ENCODE measurements at places on chromosomes 2 and 18.

GRCh38 chr2:126921066-126921465, 22.4 kb downstream of the TEX51 start:
- DNase-seq: no peak

DNA sequence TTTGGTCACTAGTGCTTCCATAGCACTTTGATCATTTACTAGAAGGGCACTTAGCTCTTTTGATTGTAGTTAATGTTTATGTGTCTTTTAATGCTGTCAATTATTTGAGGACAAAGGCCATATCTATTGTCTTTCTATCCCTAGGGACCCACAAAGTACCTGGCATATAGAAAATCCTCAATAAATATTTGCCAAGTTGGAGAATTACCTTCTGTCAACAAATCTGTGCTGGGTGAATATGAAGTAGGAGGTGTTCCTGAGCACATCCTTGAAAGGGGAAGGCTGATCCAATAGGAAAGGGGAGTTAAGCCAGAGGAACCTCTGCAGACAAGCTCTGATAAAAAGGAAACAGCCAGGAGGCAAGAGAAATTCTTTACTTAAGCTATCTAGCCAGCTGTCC, 8.2 kb downstream of the DPP4 start:
- no peak for DNase-seq

DNA sequence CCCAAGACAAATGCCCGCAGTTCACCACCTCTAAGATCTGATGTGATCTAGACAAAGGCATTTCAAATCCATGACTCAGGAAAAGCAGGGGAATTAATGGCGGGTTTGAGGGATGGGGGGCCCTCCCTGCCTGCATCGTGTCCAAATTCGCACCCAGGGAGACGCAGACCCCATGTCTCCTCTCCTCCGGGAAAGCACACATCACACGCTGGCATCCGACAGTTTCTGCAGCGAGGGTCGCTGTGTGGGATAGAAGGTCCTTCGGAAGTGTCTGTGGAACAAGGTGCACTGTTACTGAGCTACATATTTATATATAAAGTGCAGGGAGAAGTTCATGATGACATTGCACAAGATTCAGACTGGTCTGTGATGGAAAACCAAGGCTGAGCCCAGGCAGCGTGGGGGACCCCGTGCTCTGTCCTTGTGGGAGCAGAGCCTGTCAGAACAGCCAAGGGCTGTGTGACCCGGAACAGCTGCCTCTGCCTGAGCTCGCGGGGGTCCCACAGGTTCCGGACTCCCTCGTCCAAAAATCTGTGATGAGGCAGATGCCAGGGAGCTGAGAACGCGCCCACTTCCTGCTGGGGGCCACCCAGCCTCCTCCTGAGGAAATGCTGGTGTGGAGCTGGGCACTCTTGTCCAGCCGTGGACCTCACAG, 82.3 kb upstream of the CTDP1 start:
- no peak for DNase-seq

GRCh38 chr18:24538414-24539264, 78.2 kb downstream of the HRH4 start:
- no peak for DNase-seq

- peak; percentile 4 for DNase-seq
Observed at GRCh38 chr2:15251753-15252152, 309.4 kb downstream of the NBAS start.

GRCh38 chr2:230224458-230224857, 1.1 kb upstream of the SP140 start:
- DNase-seq: peak; percentile 39

- no peak for DNase-seq
Observed at GRCh38 chr2:112995346-112995920, 9.8 kb upstream of the IL36A start.

DNA sequence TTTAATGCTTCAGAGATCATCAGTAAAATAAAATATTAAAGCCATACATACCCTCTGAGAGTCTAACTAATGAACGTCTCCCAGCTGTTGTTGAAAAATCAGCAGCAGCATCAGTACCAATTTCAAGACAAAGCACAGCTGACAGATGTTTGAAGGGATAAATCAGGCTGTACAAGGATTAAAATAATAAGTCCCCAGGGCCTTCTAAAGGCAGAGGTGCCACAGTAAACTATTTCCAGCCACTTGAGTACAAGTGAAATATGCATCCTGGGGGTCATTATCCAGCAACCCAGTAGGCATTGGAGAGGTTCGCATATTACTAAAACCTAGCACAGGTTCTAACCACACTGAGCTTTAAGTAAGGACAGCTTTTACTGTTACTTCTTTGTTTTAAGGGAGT, 76.9 kb downstream of the NXPH2 start:
- DNase-seq: no peak

DNA sequence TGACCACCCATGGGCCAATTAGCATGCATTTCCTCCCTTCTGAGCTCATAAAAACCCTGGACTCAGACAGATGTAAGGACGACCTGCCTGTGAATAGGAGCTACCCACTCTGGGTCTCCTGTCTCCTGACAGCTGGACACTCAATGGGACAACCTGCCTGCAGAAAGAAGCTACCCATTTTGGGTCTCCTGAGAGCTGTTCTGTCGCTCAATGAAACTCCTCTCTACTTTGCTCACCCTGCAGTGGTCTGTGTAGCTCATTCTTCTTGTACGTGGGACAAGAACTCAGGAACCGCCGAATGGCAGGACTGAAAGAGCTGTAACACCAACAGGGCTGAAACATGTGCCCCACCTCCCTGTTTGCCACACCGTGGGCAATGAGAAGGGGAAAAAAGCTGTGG, 60.3 kb upstream of the DYNC1I2 start:
- DNase-seq: no peak

DNA sequence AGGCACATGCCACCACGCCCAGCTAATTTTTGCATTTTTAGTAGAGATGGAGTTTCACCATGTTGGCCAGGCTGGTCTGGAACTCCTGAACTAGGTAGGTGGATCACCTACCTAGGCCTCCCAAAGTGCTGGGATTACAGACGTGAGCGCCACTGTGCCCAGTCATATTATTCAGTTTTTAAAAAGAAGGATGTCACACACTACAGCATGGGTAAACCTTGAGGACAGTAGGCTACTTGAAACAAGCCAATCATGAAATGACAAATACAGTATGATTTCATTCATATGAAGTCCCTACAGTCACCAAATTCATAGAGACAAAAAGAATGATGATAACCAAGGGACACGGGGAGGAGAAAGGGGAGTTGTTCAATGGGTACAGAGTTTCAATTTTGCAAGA, 31.1 kb upstream of the ARHGEF4 start:
- DNase-seq: no peak

- peak; percentile 80 for DNase-seq
Observed at GRCh38 chr18:45825258-45826044, at the start of gene SIGLEC15. Gene SIGLEC15 (plus strand): TSS chr18:45825675. CDS start chr18:45825729, 54 bp downstream.

DNA sequence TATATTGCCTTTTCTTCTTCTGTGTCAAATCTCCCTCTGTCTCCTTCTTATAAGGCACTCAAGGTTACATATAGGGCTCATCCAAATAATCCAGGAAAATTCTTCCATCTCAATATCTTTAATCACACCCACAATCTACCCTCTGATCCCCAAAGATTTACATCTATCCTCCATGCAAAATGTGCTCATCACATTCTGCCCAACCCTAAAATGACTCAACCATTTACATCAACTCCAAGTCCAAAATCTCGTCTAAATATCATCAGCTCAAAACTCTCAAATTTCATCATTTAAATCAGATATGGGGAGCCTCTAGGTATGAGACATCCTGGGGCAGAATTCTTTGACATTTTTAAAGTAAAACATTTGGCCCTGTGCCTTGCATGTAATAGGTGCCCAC, 1349.8 kb downstream of the SUCLG1 start:
- no peak for DNase-seq

- no peak for DNase-seq
Observed at GRCh38 chr18:73790587-73790986, 357.0 kb downstream of the FBXO15 start.

- no peak for DNase-seq
Observed at GRCh38 chr2:75751824-75752468, 41.2 kb upstream of the GCFC2 start.

DNA sequence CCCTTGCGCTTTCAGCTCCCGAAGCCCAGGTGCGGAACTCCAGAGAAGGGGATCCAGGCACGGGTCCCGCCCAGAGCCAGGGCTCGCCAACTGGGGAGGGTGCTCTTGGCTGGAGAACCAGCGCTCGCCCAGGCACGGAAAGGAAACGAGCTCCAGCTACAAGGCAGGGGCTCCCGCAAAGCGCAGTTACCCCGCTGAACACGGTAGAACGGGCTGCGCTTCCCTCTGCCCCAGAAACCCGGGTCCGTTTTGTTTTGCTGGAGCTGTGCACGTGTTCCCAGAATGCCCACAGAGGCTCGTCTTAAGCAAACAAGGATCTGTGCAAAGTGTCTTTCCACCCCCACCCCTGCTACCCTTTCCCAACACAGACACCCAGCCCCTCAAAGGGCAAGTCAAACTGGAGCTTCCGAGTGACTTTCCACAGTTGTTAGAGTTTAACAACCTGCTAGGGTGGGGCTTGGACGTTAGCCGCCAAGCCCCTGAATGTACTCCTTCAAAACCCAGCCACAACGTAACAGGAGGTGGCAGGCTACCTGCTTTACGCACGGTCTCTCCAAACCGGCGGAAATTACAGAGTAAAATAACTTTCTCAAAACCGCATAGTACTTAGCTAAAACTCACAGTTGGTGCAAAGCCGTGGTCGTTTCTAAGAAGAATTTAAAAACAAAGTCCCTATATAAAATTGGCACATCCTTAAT, 775 bp downstream of the RNF125 start:
- peak; percentile 33 for DNase-seq

GRCh38 chr2:81901017-81901416, 1596.5 kb upstream of the LRRTM1 start:
- no peak for DNase-seq

GRCh38 chr2:135607561-135607960, 76.3 kb downstream of the R3HDM1 start:
- DNase-seq: no peak

DNA sequence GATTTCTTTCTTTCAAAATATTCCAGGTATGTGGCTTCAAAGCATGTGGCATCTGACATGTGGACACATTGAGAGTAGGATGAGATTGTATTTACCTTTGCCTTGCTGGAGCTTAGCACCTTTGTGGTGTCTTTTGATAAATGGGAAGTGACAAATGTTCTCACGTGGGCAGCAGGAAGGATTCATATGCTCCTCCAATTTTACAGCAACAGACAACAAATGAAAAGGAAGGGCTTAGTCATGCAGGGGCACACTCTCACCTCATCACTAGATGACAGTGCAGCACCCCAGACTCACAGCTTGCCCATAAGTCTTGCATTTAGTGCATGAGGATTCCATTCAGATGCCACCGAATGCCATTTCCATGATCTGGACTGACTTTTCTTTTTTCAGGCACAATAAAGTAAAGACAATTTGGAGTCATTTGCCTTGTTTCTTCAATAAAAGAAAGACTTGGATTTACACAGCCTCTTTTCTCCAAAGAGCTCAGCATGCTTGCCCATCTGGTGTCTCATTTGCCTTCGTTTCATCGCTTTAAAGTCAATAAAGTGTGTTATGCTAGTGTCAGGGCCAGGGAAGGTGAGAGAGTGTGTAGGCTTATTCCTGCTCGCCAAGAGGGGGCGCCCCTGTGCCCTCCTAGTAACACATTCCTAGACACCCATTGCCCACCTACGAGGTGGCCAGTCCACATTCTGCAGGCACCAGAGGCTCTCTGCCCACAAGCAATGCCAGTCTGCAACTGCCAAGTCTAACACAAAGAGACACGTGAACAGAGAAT, 39.6 kb upstream of the DAPL1 start:
- DNase-seq: peak; percentile 34

GRCh38 chr18:80046961-80047541, 12.8 kb downstream of the RBFA start:
- no peak for DNase-seq

DNA sequence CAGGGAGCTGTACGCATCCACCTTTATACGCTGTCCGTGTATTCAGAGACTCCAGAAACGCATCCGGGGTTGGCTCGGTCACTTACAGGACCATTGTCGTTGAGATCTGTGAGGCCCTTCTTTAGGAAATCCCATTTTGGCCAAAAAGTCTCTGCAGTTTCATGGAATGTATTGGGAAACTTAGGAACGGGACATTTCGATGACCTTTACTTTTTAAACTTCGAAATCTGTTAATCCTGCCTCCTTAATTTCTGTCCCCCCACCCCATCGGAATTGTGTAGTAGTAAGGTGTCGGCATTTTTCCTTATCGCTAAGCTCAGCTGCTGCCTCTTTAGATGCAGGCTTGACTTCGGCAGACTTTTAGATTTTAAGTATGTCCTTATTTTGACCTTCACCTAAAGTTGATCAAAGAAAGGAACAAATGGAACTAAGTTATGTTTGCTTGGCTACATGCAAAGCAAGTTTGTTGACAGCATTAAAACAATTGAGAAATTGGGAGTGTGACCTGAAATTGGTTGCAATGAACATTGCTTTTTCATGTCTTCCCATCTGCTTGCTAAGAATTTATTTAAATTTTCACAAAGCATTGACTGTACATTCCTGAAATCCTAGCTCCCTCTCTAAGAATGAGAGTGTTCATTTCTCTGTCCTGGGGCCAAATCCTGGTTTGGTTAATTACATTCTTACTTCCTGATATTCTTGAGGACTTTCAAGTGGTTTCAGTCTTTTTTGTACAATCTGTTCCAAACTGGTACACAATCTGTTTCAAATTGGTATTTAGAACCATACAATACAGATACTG, 884 bp upstream of the RAPH1 start:
- DNase-seq: no peak

DNA sequence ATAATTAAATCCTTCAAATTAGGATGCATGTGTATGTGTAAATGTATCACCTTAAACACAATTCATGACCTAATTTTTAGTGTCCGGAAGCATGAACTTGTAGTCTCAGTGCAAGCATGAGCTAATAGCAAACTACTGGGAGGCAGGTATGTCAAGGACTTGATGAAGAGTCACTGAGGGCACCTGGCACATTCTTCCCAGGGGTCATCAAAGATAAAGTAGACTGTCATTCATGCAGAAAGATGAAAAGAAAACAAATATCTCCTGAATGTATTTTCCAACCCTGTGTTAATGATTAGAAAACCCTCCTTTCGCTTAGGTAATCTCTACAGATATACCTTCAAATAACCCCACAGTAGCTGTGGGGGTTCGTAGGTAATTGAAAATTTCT, 234.9 kb downstream of the SOCS6 start:
- DNase-seq: no peak

DNA sequence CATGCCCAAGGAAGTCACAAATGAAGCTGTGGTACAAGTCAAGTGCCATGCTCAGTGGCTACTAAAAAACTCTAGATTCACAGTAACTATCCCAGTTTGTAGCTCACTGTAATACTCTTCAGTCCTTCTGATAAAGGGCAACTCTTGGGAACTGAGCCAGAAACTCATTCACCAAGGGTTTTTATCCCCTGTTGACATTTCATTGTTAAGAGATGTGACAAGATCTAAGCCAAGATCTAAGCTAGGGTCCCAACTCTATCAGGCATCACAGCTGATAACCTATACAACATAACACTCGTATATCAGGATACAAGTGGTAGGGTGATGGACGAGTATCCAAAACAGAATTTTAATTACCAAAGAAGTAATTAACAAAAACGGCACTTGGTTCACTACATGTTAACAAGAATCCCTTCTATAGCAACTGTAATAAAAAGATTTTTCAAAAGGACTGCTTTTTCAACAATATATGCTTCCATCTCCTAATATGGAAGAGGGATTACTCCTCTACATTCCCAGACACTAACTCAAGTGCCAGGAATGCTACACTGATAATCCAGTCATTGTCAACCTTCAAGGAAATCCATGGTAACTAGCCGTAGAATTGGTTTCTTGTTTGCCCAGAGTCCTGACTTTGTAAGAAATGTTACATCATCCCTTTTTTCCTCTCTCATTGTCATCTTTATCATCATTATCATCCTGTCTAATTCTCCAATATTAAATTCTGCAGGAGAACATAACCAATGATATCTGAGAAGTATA, 111.7 kb downstream of the CDH2 start:
- no peak for DNase-seq
